ENCODE measurements at places on chromosomes 3 and 15.

GRCh38 chr3:170438836-170439235 is 20.2 kb downstream of the CLDN11 start:
- no peak for DNase-seq

DNA sequence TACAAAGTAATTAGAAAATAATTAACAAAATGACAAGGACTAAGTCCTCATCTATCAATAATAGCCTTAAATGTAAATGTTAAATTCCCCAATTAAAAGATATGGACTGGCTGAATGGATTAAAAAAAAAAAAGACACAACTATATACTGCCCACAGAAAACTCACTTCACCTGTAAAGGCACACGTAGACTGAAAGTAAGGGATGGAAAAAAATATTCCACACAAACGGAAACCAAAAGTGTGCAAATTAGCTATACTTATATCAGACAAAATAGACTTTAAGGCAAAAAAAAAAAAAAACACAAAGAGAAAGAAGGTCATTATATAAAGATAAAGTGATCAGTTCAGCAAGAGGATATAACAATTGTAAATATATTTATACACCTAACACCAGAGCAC is 111.4 kb upstream of the ZBED2 start:
- no peak for DNase-seq

DNA sequence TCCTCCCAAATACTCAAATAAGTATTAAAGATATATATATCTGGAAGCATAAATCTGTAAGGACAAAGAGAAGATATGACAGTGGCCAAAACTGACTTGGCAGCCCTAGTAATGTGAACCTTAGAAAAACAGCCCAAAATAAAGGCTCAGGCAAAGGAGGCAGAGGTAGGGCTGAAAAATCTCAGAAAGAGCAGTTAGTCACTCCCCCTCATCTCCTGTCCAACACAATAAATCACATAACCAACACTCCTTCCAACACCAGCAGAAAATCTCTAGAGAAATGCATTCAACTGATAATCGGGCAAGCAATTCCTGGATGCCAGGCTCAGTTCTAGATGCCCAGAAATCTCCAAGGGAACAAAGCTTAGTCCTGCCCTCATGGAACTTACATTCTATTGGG is 22.1 kb upstream of the CHRM5 start:
- DNase-seq = no peak

GRCh38 chr3:176697284-176697889 is 499.9 kb downstream of the TBL1XR1 start:
- DNase-seq = no peak

GRCh38 chr3:25297667-25298585 is 130.1 kb upstream of the RARB start:
- no peak for DNase-seq

All from stimulated activated CD8-positive, alpha-beta memory T cell treated with anti-CD3 and anti-CD28 coated beads, Interleukin-15, amount 100 ng/mL, for 48 hours (primary cell).